Activated effector memory CD4-positive, alpha-beta T cell treated with Interleukin-2 at 50 U/mL for 16 hours (primary cell): ENCODE measurements at places on chromosomes 1 and 21.

DNA sequence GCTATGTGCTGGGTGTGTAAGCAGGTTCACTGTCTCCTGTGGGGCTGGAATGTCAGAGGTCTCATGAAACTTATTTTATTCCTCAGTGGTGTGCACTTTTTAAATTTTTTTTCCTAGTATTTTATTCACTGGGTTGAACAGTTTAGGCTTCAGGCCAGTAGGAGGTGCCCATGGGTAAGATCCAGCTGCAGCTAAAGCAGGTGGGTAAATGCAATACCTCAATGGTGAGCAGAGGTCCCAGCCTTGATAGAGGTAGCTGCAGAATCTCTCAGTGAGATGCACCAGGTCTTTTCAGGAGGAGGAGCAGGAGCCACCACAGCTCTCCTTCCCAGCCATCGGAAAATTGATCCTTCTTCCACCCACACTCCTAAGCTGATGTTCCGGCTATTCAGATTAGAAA, 12.6 kb upstream of the OR6N2 start:
- DNase-seq: no peak

- DNase-seq: no peak
Observed at GRCh38 chr1:101520302-101520701, 283.5 kb downstream of the S1PR1 start.

DNA sequence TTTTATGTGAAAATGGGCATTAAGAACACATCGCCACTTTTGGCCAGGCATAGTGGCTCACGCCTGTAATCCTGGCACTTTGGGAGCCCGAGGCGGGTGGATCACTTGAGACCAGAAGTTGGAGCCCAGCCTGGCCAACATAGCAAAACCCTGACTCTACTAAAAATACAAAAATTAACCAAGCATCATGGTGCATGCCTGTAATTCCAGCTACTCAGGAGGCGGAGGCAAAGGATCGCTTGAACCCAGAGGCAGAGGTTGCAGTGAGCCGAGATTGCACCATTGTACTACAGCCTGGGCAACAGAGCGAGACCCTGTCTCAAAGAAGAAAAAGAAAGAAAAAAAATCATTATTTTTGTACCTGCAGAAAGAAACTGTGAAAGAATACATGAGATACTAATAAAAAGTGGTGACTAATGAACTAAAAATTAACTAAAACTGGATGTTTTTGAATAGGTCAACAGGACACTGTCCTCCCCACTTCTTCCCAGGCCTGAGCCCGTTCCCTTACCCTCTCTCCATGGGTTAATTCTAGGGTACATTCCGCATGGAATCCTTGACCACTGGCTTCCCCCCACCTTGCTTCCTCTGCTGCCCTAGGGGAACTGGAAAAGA, 8.3 kb upstream of the TINAGL1 start:
- no peak for DNase-seq

DNA sequence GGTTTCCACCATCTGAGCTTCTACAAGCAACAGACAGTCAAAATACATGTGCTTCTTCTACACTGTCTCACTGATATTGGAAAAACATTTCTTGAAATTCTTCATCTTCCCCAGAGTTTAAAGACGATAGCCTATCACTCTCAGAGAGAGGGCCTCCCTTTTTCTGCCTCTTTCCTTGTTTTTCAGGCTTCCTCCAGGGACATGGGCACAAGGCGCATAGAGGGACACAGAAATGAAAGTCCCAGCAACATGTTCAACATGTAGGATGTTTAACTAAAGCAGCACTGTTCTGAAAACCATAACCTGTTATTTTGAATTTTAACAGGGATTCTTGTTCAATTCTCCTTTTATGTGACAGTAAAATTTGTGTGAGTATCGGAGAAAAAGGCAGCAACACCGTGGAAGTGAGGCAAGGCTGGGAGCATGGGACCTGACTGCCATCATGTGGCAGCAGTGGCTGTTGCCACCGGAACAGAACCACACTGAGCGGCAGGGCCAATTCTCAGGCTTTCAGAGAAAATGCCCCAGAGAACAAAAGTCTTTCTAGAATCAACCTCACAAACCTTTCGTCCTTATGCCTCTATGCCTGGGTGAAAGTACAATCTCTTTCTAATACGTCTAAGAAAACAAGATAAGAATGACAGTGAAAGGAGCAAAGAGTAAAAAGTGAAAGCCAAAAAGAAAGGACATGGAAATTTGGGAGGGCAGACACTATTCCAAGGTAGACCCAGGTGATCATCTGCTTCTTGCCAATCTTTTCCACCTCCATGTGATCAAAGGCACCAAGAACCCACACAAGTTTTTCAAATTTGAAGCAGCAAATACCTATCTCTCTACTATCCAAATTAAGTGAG, 54.5 kb downstream of the PCNX2 start:
- no peak for DNase-seq

- DNase-seq: no peak
Observed at GRCh38 chr1:41286992-41287391, 44.9 kb upstream of the SCMH1 start.

- DNase-seq: no peak
Observed at GRCh38 chr1:177307771-177308170, 137.0 kb downstream of the BRINP2 start.

DNA sequence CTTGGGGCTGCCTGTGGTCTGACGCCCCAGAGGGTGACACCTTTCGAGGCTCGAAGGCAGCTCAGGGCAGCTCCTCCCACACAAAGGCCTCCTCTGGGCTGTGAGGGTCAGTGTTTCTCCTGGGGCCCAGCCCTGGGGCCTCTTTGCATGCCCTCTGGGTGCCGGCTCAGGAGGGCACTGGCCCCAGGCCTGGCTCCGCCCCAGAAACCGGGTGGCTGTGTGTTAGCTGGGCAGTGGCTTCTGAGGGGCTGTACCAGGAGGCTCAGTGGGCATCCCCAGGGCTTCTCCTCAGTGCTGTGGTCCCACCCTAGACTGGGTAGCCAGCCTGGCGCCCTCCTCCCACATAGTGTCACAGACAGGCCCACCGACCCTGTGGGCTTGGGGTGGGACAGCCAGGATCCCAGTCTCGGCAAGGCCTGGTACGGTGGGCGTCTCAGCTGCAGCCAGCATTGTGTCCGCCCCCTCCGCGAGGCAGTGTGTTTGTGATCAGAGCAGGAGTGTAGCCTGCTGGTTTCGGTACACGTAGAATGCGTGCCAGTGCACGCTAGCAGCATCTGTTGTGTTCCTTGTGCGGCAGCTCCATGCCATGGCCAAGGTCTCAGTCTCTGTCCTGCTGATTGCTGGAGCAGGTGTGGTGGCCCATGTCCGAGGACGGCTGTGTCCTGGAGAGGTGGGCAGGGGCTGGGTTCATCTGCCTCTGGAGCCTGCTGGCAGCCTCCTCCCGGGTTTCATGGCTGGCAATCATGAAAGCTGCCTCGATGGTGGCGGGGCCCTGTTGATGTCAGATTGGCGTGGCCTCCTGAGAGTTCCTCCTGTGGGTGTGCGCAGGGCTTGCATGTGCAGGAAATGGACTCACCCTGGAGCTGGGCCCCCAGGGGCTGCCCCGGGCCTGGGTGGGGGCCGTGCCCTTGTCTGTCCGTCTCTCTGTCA, 28.0 kb downstream of the RRP1 start:
- no peak for DNase-seq

- DNase-seq: no peak
Observed at GRCh38 chr1:43296207-43296606, 4.6 kb upstream of the TIE1 start.

- no peak for DNase-seq
Observed at GRCh38 chr1:23101887-23102286, 66.8 kb downstream of the LUZP1 start.

DNA sequence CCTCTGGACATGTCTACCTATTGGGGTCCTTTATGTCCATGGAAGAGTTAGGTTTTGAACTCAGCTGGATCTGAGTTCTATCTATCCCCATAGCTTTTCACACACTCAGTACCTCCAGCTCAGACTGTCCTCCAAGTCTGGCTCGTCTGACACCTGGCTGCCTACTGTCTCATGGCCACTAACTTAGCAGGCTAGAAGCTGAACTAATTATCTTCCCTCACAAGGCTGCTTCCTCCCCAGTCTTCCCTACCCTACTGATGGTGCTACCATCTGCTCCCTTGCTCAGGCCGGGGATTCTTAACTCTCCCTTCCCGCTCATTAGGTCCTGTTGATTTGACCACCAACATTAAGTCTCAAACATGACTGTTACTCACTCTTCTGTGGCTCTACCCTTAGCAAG, 13.4 kb downstream of the VANGL2 start:
- no peak for DNase-seq

- DNase-seq: no peak
Observed at GRCh38 chr1:111275079-111275478, 15.6 kb upstream of the CHIA start.

- DNase-seq: no peak
Observed at GRCh38 chr1:94335950-94336349, 82.2 kb upstream of the ABCD3 start.

- DNase-seq: no peak
Observed at GRCh38 chr1:213273546-213273945, 222.5 kb downstream of the RPS6KC1 start.

GRCh38 chr1:60348884-60349283, 275.3 kb upstream of the C1orf87 start:
- no peak for DNase-seq

DNA sequence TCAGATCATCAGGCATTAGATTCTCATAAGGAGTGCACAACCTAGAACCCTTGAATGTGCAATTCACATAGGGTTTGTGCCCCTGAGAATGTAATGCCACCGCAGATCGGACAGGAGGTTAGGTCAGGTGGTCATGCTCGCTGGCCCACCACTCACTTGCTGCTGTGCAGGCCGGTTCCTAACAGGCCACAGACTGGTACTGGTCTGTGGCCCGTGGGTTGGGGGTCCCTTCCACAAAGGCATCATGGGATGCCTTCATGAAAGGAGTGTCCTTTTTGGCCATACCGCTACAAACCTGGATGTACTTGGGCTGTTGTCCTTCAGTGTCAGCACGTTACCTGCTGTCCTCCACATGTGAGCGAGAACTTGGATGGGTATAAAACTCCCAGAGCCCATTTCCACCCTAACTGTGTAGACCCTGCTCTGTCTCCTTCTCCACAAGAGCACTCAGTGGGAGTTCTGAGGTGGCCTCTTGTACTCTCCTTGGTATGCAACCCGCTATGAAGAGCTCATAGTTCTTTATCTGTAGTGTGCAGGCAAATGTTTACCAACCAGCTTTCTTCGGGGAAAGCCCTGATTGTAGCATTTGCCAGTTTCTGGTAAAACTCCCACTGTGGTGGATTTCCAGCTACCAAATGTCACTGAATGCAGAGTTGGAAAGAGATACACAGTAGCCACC, 41.7 kb upstream of the SLC19A1 start:
- no peak for DNase-seq

DNA sequence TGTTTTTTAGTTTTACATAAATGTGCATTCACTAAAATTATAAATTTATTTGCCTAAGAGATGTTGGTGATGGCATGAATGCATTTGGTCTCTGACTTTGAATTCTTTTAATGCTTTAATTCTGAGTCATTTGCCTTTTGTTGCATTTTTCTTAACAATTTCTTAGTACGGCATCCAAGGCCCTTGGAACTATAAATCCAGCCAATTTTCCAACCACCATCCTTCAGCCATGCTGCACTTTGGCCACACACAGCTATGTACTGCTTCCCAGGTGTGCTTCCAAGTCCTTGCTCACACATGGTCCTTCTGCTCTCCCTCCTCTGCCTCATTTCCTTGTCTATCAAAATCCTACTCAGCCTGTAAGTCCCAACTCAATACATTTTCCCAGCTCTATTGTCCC, 161.0 kb downstream of the DHRS3 start:
- DNase-seq: no peak
